ENCODE measurements at places on chromosomes 7 and 10. TPM values are rescaled to one million over a fixed set of nuclear protein-coding genes. Genes with fewer than 3 reads are reported as not detected.

Gene CDHR1
- 0.96 TPM for polyA plus RNA-seq

Gene NEBL
- polyA plus RNA-seq, result 0.96 TPM

Gene GRM3
- not detected for polyA plus RNA-seq

Gene GPR15LG
- not detected for polyA plus RNA-seq

Gene SPDYE2B
- polyA plus RNA-seq, result 2.7 TPM

Gene TMEM184A
- polyA plus RNA-seq, result 0.78 TPM

Gene SLC18A2
- 0.29 TPM for polyA plus RNA-seq

DNA sequence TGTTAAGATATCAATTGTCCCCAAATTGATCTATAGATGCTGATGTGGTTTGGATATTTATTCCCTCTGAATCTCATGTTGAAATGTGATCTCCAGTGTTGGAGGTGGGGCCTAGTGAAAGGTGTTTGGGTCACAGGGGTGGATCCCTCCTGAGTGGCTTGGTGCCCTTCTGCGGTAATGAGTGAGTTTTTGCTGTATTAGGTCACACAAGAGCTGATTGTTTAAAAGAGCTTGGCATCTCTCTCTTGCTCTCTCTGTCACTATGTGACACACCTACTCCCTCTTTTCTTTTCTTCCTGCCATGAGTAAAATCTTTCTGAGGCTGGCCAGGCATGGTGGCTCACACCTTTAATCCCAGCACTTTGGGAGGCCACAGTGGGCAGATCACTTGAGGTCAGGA, 98.2 kb upstream of the KAT6B start:
- DNase-seq, result no peak

DNA sequence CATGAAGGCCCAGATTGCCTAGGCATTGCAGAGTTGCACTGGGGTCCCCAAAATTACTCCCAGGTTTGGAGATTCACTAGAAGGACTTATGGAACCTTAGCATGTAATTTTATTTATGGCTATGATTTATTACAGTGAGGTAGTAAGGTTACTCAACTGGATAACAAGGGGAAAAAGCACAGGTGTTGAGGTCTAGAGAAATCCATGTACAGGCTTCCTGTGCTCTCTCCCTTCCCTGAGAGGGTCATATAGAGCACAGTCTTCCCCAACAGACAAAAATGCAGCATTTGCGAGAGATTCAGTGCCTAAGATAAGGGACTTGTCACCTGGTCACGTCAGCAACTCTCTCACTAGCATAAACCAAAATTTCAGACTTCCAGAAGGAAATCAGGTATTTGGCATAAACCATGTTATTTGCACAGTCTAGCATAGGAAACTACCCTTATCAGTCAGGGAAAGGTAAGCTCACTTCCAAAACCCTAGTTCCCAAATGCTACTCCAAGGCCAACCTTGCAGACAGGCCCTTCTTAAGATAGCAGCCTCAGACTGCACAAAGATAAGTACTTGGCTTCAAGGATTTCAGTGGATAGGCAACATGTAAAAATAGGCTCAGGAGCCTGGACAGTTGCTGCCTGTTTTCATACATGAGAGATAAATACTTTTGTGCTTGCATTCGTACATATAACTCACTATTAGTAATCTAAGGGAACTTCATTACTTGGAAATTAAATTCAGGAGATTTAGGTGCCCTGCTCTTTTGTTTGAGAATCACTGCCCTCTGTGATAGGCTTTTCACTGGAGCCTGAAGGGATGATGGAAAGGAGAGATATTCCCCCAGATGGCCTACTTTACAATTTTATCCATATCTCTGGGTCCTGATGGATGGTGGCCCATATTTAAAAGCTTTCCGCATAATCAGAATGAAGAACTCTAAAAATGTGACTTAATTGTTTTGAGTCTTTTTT, 378.4 kb upstream of the LRGUK start:
- no peak for DNase-seq

- no peak for DNase-seq
Measured at GRCh38 chr10:110170142-110170971, 37.0 kb upstream of the MXI1 start.

DNA sequence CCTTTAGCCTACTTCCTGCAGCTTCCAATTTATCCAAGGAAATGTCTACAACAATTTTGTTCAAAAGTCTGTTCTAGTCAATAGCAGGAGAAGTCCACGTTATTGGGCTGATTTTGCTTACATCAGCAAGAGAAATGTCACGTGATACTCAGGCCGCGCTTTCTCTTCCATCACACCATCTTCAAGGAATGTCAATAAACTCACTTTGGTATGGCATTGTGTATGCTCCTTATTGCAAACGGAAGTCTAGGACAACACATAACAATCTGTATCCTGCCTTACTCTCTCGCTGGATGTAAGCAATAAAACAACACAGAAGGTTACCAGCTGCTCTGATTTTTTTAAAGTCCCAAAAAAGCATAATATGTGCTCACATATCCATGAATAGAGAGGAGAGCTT, 17.1 kb upstream of the STK17A start:
- DNase-seq, result no peak

- no peak for DNase-seq
Measured at GRCh38 chr10:106626371-106626770, 538.1 kb downstream of the SORCS1 start.

- no peak for DNase-seq
Measured at GRCh38 chr10:8163824-8164223, 109.3 kb downstream of the GATA3 start.

GRCh38 chr10:130481076-130481930, 345.1 kb downstream of the GLRX3 start:
- no peak for DNase-seq

DNA sequence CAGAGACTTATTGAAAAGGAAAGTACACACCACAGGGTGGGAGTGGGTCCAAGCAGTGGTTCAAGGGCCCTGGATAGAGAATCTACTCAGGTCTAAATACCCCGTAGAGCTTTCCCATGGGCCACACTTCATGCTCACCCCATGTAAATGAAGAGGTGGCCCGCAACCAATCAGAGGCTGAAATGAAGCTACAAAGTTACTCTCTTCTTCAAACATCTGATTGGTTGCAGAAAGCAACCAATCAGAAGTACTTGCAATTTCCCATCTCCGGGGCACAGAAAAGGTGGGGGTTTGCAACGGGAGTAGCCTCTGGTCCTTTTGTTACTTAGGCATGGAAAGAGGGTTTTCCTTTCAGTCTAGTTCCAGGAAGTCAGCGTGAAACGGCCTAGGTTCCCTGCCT, 15.2 kb upstream of the GALNTL5 start:
- DNase-seq, result no peak

DNA sequence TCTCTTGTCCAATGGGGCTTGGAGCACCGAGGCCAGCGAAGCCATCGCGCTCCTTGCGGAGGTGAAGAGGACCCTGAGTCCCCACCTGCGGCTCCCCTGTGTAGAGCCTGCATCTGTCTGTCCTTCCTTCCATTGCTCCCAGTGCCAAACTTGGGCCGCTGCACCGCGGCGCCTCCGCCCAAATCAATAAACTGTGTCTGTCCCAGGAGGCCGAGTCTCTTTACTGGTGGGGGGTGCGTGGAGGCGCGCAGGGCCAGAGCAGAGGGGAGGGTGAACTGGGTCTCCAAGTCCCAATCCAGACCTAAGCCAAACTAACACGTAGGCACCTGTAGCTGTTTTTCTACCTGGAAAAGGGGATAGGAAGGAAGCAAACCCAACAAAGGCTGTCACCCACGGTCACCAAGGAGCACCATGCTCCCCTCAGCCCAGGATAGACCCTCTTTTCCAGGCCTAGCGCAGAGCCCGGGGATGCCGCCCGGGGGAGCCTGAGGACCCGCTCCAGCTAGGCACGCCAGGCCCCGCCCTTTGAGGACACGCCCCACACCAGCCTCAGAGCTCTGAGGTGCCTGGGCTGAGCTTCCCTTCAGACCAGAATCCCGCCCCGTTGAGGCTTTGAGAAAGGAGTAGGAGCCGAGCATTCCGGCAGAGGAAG, 1.2 kb upstream of the CHAT start:
- no peak for DNase-seq

- DNase-seq, result no peak
Measured at GRCh38 chr10:94069884-94070283, 76.2 kb downstream of the PLCE1 start.

DNA sequence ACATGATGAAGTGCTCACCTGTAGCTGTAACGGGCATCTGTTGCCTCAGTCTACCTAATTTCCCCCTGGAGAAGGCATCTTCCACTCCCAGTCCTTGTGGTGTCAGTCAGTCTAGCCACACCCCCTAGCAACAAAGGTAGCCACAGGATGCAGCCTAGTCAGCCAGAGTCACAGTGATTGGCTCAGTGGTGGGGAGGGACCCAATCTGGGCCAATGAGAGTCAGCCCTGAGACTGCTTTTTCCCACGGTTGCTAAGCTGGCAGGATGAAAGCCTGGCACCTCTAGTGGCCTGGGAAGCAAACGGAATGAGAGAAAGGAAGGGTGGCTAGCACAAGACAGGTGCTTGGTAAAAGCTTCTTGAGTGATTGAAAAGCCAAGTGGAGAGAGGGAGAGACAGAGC, 118.6 kb downstream of the SH3PXD2A start:
- DNase-seq, result no peak

DNA sequence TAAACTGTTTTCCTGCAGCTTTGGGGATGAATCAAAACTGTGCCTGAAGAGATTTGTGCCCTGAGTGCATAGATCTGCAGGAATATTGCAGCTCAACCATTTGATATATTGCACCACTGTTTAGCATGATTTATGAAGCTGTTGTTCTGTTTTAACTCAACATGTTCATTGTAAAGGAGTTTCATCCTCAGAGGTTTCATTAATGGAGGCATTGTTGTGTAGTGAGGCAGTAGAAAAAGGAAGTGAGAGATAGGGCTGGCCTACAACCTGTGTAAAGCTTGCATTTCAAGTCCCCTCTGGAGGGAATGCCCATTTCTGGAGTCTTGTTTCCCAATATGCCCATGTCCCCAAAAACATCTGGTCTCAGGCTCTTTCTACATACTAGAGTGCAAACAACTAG, 67.5 kb downstream of the DNAJC12 start:
- DNase-seq, result no peak

DNA sequence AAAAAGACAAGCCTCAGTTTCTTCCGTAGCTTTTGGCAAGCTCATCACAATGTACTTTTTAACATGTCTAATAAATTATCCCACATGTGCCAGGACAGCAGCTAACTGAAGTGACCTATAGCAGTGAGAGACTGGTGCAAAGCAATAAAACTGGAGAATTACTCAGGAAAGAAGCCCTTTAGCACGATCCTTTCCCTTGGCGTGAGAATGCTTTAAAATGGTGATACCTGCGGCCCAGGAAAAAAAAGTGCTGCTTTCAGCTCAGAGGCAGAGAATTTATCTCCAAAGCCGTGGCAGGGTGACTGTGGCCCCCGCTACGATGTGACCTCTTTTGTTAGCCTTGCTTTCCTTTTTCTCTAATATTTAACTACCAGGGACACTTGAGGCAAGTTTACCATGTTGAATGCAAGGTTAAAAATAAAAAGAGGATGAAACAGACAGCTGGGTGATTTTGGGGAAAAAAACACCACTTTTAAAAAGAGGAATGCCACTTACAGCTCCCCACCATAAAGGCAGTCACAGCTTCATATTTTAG, 184.0 kb downstream of the FANK1 start:
- DNase-seq, result no peak

DNA sequence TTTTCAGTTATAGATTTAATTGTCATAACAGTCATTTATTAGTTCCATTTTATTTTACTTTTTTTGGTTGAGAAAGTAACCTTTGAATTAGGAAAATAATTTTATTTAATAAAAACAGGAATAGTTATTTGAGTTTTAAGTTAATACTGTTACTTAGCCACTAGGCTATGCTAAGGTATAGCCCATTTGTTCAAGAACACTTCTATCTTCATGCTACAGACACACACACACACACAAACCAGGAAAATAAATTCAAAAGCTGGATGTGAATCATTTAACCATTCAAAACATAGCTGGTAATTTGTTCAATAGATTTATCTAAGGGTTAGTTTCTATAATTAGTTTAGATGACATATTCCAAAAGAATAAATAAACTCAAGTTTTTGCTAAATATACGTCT, 148.4 kb downstream of the RNF133 start:
- no peak for DNase-seq

DNA sequence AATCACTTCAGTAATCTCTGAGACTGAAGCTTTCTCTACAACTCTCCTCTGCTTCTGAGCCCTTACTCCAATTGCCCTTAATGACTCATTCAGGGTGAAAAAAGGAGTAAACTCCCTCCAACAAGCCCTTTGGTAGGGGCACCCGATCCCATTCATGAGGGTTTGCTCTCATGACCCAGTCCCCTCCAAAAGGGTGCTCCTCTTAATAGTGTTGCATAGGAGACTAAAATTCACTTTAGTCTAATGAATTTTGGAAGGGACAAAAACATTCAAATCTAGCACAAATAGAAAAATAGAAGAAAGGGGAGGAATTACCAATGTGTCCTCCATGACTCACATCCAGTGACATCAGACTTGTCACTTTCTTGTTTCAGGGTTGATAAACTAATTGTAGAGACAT, 66.2 kb upstream of the CCNY start:
- DNase-seq, result no peak

DNA sequence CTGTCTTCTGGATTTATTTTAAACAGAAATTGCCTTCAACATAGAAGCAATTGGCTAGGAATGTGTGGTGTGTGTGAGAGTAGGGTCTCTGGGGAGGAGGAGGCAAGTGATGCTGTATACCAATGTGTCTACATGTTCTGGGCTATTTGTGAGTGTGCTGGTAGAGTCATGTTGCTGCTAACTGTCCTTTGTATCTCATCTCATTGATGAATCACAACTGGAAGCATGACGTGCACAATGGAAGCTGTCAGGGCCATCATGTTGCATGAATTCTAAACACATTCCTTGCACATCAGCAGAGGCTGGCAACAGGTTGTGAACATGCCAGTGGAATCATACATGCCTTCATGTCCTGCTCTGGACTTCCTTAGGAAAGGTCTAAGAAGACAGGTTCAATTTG, 199.7 kb downstream of the BMPER start:
- no peak for DNase-seq

GRCh38 chr7:114973147-114973546, 51.3 kb downstream of the MDFIC start:
- no peak for DNase-seq

GRCh38 chr7:41624818-41625217, 78.1 kb downstream of the INHBA start:
- DNase-seq, result no peak

GRCh38 chr7:112873831-112874553, 83.8 kb upstream of the TMEM168 start:
- DNase-seq, result no peak

All from forelimb muscle (tissue), 1 donor.